ENCODE measurements at places on chromosomes 5 and 9. TPM values are rescaled to one million over a fixed set of nuclear protein-coding genes. Genes with fewer than 3 reads are reported as not detected.

Gene DDX4
- total RNA-seq, result not detected

DNA sequence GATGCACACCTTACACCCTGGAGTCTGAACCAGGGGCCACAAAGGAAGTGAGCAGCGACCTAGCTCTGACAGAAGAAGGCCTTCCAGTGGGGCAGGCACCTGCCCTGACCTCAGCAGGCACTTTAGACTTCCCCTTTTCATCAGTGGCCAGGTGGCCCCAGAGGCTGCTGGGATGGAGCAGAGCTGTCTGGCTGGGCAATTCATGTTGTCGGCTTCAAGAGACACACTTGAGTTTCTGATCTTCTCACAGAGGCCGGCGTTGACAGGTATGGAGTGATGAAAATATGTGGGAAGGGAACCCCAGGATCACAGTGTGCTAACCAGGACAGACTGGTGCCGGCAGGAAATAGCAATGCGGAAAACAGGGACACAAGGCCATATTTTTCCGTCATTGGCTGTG, 375.5 kb downstream of the CTNND2 start:
- H3K36me3 ChIP-seq, result no peaks in the 10 kb centered on the region
- no peaks in the 10 kb centered on the region for H3K4me1 ChIP-seq
- no peak overlapping the region for H3K4me3 ChIP-seq
- no peaks in the 10 kb centered on the region for H3K27me3 ChIP-seq
- H3K27ac ChIP-seq, result no peak overlapping the region

Gene INSL4
- not detected for total RNA-seq

Gene ADCY2
- 0.18 TPM for total RNA-seq

Gene NR4A3
- total RNA-seq, result 0.07 TPM

Gene ZFP37
- total RNA-seq, result 0.22 TPM

Gene FCN2
- total RNA-seq, result not detected

GRCh38 chr5:55173687-55174230, 782 bp upstream of the CDC20B start:
- no peaks in the 10 kb centered on the region for H3K36me3 ChIP-seq
- peak overlapping the region; percentile 49 for H3K27ac ChIP-seq
- H3K27me3 ChIP-seq, result no peaks in the 10 kb centered on the region
- H3K4me1 ChIP-seq, result peaks cover 11% of the 10 kb centered on the region

Gene PCDHGC3
- 0.20 TPM for total RNA-seq

DNA sequence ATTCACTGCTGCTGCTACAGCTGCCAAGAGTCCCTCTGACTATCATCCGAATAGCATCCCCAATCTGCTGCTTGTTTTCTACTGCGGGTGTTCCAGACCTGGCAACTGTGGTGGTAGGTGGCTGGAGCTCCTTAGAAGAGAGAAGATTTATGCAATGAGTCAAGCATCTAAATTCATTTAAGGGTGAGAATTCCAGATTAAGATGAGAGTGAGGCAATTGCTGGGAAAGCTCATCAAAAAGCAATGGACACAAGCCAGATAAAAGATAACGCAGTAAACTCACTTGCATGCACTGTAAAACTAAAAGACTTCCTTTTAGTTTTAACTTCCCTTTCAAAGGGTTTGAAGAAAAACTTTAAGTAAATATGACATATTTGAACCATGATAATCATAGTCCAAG, 3.9 kb downstream of the PLK2 start:
- no peak overlapping the region for H3K4me3 ChIP-seq
- H3K36me3 ChIP-seq, result no peaks in the 10 kb centered on the region
- H3K27me3 ChIP-seq, result no peaks in the 10 kb centered on the region
- no peak overlapping the region for H3K27ac ChIP-seq
- DNase-seq, result no peak
- H3K4me1 ChIP-seq, result peaks cover 12% of the 10 kb centered on the region

- DNase-seq, result no peak
- no peaks in the 10 kb centered on the region for H3K36me3 ChIP-seq
- no peaks in the 10 kb centered on the region for H3K27me3 ChIP-seq
- no peak overlapping the region for H3K4me3 ChIP-seq
These were observed 646.2 kb downstream of the CCDC171 start for GRCh38 chr9:16198996-16199395.

Data from K562 (cell line).